ENCODE measurements at places on chromosomes 5 and 9.

GRCh38 chr5:119269061-119269944 lies 86.5 kb upstream of the TNFAIP8 start:
- DNase-seq: no peak

DNA sequence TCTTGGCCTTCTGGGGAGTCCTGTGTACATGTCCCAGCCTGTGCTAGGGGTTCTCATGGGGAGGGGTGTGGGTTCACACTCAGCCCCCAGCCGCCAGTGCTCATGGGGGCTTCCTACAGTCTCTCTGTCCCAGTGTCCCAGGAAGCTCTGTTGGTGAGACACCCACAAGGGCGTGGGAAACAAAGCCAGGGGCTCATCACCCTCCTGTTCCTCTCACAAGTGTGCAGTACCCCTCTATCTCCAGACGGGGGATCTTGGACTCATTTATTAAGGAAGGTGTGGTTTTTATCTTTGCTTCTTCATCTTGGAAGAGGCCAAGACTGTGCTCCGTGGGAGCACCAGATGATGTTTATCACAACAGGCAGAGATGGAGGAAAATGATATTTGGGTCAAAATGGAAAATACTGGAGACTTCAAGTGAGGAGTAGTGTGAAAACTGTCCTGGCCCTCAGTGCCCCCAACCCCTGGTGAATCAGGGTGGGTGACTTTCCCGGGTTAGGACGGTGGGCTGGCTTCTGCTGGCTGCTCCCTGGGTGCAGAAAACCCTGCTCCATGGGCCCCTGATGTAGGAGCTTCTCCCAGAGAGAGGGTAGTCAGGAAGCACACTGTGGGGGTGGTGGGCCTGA lies 15.2 kb downstream of the TMEM171 start:
- no peak for DNase-seq

DNA sequence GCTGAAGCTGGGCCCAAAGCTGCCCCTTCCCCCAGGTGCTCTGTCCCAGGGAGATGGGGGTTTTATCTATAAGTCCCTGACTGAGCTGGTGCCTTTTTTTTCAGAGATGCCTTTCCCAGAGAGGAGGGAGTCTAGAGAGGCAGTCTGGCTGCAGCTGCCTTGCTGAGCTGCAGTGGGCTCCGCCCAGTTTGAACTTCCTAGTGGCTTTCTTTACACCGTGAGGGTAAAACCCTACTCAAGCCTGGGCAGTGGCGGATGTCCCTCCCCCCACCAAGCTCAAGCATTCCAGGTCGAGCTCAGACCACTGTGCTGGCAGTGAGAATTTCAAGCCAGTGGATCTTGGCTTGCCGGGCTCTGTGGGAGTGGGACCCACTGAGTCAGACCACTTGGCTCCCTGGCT lies 41.3 kb downstream of the CAVIN4 start:
- no peak for DNase-seq

DNA sequence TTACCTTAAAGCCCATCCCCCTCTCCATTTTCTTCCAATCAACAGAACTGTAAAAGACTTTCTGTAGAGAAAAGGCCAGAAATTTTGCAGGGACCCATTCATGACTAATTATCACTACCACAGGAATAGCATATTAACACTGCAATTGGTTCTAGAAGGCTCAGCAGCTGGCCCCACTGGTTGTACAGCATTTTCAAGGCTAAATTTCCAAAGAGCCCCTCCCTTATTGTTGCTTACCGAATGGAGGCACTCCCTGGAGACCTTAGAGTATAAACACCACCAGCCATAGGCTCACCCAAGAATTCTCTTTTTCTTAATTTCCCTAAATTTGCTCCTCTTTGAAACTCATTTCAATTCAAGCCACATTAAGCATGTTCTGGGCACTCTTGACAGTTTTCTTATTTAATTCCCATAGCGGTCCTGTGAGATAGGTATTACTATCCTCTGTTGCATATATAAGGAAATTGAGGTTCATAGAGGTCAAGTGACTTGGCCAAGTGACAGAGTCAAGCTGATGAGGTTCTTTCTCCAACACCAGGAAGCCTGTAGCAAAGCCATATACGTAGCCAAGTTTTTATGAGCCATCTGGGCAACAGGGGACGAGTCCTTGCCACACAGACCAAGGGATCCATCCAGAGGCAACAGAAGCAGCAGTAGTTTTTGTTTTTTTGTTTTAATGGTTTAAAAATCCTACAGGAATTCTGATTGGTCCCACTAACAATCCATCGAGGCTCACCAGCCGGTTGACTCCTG lies 83.9 kb upstream of the NR5A1 start:
- no peak for DNase-seq

DNA sequence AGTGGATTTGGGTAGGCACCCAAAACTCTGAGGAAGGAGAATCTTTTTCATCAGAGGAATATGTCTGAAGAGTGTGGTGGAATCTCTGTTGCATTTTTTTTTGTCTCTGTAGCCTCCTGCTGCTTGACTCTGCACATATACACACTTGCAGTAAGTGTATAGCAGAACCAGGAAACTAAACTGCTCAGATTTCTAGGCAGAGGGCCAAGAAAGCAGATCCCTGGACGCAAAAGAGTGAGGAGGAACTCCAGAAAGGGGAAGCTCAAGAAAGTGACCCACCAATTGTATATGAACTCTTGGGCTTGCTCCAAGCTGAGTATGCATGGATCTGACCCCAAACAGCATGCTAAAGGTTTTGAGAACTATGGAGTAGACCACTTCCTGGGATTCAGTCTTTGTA lies 181.8 kb downstream of the GADD45G start:
- DNase-seq: no peak

- DNase-seq: no peak
These were observed 126.4 kb upstream of the ADAMTSL1 start for GRCh38 chr9:18347386-18348082.

GRCh38 chr5:151458314-151458713 lies 10.9 kb downstream of the SLC36A1 start:
- DNase-seq: no peak

GRCh38 chr5:14593326-14594021 lies 11.9 kb downstream of the OTULINL start:
- no peak for DNase-seq

GRCh38 chr9:74497748-74498620 lies 849 bp downstream of the RORB start:
- no peak for DNase-seq

DNA sequence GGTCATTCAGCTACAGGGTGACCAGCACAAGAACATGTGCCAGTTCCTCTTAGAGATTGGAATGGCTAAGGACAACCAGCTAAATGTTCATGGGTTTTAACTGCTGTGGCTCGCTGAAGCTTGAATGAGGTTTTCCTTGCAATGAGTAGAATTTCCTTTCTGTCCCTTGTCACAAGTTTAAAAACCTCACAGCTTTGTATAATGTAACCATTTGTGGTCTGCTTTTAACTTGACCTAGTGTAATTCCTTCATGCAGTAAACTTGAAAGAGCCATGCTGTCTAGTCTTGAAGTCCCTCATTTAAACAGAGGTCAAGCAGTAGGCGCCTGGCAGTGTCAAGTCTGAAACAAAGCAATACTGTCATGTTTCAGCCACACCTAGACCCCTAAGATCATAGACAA lies 181.3 kb upstream of the DMRT1 start:
- no peak for DNase-seq

GRCh38 chr5:136038635-136039034 lies 9.8 kb downstream of the TGFBI start:
- DNase-seq: no peak

GRCh38 chr9:12162181-12162815 lies 530.9 kb upstream of the TYRP1 start:
- no peak for DNase-seq

- no peak for DNase-seq
These were observed 244.7 kb downstream of the TMEM167A start for GRCh38 chr5:82832445-82832844.

DNA sequence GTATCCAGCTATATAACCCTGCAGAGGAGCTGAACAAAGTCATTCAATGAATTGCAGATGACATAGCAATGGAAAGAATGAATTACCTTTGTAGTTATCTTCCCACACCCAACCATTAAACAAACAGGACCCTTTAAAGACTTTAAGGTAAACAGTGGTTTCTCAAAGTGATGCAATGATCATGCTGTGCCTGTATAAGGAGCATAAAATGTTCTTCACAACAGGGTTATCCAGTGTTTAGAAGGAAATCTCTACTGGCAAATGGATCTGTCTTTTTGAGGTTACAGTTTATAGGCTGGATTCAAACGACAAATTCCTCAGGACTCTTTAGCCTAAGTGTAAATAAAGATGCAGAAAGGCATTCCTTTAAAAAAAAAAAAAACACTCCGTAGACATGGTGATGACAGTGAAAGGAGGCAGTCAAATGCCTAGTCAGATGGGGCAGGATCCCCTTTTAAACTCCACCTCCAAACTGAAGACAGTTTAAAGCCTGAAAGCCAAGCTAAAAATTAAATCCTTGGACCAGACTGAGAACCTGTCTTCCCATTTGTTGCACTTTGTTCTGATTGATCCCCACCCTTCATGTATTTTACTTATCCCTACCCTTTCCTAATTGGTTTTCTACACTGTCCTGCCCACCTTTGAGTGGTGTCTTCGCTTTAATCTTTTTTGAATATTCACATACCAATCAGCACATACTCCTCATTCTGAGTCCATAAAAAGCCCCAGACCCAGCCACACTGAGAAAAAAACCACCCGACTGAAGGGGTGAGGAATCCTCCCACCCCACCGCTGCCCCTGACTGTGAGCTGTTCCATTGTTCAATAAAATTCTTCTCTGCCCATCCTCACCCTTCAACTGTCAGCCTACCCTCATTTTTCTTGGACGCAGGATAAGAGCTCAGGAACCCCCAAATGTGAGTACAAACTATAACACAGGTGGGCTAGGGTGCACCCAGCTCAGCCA lies 761.3 kb upstream of the DMAC1 start:
- DNase-seq: no peak

DNA sequence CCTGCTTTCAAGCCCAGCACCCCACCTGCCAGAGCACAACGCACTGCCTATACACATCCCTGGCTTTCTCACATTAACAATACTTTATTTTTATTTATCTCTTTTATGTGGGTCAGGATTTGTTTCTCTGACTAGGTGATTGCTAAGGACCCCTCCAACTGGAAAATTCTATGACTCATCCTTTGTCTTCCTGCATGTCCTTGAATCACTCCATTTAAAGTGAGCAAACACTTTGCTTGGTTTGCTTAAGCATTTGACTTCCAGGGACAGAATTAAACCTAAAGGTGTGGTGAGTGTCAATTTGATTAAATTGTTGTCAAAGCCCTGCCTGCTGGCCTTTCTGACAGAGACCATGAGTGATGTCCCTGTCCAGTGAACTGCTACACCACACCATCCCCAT lies 536.5 kb upstream of the BRINP1 start:
- no peak for DNase-seq

DNA sequence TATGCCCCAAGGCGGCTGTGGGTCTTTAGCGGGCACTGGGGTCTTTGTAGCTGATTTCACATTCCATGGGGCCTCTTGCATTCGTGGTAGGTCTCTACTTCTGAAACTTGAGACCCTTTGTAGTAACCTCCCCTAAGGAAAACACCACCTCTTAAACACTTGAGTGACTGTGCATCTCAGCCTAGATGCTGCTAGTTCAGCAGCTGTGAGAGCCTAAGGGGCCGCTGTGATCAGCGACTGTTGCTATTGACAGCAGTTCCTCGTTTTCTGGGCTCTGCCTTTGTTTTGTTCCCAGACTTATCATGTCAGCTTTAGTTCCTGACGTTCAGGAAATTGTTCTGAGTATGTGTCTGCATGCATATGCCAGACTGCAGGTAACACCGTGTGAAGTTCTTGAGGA lies 171.2 kb downstream of the HSPA4 start:
- DNase-seq: no peak

DNA sequence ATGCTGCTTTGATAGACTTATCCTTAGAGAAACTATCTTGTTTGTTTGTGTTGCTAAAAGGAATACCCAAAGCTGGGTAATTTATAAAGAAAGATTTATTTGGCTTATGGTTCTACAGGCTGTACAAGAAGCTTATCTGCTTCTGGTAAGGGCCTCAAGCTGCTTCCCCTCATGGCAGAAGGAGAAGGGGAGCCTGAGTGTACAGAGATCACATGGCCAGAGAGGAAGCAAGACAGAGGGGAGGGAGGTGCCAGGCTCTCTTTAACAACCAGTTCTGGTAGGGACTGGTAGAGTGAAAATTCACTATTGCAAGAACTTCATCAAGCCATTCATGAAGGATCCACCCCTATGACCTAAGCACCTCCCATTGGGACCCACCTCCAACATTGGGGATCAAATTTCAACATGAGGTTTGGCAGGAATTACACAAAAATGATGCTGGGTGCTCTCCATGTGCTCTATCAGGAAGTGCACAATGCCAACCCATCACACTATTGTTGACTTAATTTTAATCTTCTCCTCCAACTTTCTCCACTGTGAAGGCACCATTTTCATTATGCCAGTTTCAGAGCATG lies 115.1 kb upstream of the SHB start:
- no peak for DNase-seq

- DNase-seq: no peak
These were observed 53.2 kb downstream of the TRIP13 start for GRCh38 chr5:945691-946551.

DNA sequence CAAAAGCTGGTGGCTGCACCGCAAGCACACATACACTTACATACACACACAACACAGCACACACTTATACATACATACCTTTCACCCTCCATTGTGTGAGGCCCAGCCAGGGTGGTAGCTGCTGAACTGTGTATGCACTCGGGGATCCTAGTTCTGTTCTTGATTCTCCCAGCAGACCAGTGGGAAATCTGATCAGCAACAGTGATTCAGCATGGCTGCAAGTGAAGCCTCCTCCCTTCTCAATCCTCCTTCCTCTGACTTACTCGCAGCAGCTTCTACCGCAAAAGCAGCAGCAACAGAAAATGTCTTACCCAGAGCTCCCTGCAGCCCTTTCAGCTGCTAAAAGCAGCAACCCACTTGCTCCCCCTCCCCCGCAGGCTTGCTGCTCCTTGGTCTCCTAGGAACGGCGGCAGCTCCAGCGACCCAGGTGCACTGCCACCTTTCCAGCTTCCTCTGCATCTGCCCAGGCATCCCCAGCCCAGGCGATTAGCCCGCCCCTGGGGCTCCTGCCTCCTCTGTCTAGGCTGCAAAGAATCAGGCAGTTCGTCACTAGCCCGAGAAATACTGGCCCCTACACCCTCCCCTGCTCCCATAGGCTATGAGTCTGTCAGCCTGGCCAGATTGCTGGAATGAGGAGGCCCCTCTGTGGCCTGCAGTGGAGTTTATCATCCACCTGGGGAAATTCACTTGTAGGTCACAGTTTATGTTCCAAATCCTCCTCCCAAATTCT lies at the start of gene KLHL3:
Gene KLHL3 (minus strand): TSS at position 535 of the 730 bp plus-strand sequence. CDS start 443 bp downstream, at position 92.
- DNase-seq: peak; percentile 69

GRCh38 chr5:138757061-138757776 lies 4.0 kb downstream of the CTNNA1 start:
- no peak for DNase-seq

DNA sequence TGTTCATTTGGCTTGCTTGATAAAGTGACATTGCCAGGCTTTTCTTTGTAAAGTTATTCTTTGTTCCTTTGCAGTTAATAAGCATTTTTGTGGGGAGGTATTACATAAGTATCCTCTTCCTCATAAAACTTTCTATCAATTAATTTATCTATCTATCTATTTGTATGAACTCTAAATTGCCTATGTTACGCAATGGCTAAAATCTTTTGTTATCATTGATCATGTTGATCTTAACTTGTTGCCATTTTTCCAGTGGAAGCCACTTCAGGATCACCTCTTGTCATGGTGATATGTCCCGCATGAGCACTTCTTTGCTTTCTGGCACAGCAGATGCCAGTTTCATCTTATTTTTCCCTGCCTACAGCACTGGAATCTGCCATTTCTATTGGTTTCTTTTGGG lies 436.7 kb upstream of the KIF2A start:
- no peak for DNase-seq

GRCh38 chr5:15547261-15547839 lies 47.4 kb downstream of the FBXL7 start:
- DNase-seq: no peak
